Stimulated activated CD4-positive, alpha-beta T cell treated with anti-CD3 and anti-CD28 coated beads, Interleukin-4, amount 100 ng/mL, for 48 hours (primary cell): ENCODE measurements at places on chromosomes 2 and 18.

DNA sequence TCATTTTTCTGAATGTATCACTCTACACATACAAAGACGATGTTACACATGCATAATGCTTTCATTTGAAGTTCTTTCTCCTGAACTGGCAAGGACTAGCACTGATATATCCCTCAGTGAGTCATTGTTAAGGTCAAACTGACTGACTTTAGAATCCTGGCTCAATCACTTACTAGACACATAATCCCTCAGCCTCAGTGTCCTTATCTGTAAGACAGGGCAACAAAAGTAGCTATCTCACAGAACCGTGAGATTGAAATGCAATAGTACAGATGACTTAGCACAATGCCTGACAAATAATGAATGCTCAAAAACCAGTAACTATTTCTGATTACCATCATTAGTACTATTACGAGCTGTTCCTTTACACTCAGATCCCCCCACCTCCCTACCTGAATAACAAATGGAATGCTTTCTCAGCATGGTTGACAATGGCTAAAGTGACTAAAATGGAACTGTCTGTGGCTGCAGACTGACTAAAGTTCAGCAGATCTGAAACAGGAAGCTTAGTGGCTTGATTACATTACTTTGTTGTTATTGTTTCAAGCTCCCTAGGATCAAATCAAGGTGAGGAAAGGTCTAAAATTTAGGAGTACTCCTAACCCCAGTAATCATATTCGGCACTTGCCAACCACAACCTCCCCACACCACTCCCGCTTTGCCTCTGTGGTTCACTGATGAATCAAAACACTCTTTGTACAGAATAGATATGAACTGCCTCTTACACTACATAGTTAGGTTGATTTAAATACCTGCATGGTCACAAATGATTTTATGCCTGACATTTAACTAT is 35.8 kb upstream of the CACNB4 start:
- DNase-seq = peak; percentile 2

DNA sequence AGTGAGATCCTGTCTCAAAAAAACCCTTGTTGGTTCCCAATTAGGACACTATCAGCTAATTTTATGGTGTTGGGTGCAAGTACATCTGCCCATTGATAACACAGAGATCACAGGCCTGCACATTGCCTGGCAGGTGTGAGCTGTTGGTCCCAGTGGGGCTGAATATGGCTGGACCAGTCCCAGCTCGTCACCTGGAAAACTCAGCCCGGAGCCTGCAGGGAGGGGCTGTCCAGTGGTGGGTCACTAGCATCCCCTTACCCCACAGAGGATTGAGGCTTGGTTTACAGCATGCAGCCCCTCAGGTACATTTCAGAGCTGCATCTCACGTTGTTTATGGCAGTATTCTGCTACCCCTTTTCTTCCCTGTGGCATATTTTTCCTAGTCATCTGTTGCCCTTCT is 40.8 kb upstream of the CHMP1B start:
- no peak for DNase-seq

DNA sequence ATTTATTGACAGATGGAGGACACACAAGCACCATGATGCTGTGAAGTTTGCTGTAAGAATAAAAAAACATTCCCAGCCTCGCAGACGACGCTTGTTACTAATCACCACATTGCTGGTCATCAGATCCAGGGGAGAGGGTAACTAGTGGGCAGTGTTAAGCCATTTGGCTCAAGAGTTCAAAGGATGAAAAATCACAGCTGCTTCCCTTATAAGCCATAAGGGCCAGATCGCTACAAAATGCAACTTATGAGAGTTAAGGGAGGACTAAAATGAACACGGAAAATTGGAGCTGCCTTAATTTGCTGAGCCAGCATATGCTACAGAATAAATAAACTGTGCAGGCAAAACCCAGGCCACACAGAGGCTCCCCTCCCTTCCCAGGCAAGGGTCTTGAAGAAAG is 522.6 kb downstream of the TDRD15 start:
- DNase-seq = no peak

GRCh38 chr2:66581339-66582103 is 146.6 kb downstream of the MEIS1 start:
- no peak for DNase-seq

GRCh38 chr2:227402321-227402720 is 14.6 kb upstream of the SCYGR1 start:
- no peak for DNase-seq

- DNase-seq = no peak
These were observed 128.5 kb downstream of the ARL6IP6 start for GRCh38 chr2:152846697-152847470.
